ENCODE measurements at places on chromosomes 7 and 10.

DNA sequence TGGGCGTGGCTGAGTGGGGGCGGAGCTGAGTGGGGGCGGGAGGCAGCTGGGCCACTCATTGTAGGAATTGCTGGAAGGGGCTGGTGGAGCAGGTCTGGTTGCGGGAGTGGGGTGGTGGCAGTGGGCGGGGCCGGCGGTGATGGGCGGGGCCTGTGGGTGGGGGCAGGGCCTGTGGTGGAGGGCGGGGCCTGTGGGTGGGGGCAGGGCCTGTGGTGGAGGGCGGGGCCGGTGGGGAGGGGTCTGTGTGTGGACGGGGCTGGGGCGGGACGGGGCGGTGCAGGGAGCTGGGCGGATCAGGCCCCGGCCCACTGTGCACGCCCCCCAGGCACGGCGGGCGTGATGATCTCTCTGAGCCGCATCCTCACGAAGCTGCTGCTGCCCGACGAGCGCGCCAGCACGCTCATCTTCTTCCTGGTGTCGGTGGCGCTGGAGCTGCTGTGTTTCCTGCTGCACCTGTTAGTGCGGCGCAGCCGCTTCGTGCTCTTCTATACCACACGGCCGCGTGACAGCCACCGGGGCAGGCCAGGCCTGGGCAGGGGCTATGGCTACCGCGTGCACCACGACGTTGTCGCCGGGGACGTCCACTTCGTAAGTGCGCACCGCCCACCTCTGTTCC lies 14.0 kb downstream of the SLC29A4 start:
- no peak for DNase-seq

DNA sequence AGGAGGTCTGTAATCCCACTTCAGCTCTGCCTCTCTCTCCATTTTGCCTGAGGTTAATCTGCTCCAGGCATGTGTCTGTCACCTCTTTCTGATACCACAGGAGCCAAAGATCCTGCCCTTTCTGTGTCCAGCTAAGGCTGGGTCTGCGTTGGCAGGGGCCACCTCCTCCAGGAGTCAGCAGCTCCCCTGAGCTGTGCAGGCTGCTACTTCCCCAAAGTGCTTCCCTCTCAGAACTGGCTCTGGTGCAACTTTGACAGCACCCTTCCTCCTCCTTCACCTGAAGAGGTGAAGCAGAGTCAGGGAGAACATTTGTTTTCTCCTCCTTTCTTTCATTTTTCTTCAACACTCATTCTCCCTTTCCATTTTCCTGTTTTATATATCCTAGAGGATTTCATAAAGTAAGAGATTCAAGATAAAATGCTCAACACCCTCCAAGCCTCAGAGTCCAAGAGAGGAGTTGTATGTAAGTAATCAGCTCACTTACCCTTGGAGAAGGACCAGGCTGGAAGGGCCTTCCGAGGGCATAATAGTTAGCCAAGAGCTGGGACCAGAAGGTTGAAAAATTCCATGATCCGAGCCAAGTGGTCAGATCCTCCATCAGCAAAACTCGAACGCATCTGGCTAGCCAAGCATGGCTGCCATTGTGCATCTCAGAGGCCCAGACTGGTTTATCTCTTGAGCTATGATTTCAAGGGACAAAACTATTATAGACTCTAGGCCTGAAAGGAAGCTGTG lies 257.3 kb downstream of the PTEN start:
- no peak for DNase-seq

- DNase-seq = no peak
These were observed 525 bp downstream of the UBE2D4 start for GRCh38 chr7:43926798-43927123.

- DNase-seq = no peak
These were observed 83.3 kb downstream of the FAM107B start for GRCh38 chr10:14691359-14691758.

All from pancreas (tissue), 10 donors.